T47D (cell line): ENCODE measurements at places on chromosomes 4 and X.

- no peak for DNase-seq
These were observed 34.0 kb upstream of the JADE1 start for GRCh38 chr4:128775477-128775876.

DNA sequence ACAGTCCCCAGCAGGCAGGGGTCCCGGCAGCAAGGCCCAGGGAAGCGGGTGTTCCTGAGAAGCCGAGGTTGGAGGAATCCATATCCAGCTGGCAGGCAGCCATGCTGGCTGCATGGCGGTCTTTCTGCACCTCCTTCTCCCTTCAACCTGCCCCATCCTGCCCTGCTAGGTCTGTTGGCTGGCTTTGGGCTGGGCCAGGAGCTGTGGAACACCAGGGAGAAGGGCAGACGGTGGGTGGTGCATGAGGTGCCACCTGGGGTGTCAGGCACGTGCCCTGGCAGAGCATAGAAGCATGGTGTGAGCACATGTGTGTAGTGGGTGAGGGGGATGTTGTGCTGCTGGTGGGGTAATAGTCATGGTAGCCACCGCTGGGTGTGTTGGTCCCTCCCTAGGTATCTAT is 150.1 kb downstream of the PJA1 start:
- DNase-seq: no peak

GRCh38 chrX:40933706-40934425 is 151.4 kb upstream of the USP9X start:
- DNase-seq: no peak

- no peak for DNase-seq
These were observed 126.8 kb downstream of the PAPSS1 start for GRCh38 chr4:107593230-107593629.

DNA sequence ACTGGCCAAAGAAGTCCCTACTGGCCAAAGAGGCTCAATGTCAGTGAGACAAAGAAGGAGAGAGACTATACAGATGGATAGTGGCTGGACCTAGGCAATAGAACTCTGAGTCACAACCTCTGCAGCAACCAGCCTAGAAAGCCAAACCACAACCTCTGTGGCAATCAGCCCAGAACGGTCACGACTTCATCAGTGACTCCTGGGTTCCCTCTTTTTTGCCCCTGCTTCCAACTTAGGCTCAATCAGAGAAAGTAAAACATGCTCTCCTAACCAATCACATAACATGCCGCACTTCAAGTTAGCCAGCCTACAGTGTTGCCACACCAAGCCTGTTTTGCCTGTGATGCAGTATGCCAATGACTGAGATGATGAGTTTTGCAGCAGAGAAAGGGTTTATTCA is 203.4 kb downstream of the ANAPC10 start:
- DNase-seq: no peak

- peak; percentile 78 for DNase-seq
These were observed 104.0 kb downstream of the PHEX start for GRCh38 chrX:22135994-22136684.

GRCh38 chrX:130330146-130330545 is 9.6 kb upstream of the SLC25A14 start:
- DNase-seq: peak; percentile 78

DNA sequence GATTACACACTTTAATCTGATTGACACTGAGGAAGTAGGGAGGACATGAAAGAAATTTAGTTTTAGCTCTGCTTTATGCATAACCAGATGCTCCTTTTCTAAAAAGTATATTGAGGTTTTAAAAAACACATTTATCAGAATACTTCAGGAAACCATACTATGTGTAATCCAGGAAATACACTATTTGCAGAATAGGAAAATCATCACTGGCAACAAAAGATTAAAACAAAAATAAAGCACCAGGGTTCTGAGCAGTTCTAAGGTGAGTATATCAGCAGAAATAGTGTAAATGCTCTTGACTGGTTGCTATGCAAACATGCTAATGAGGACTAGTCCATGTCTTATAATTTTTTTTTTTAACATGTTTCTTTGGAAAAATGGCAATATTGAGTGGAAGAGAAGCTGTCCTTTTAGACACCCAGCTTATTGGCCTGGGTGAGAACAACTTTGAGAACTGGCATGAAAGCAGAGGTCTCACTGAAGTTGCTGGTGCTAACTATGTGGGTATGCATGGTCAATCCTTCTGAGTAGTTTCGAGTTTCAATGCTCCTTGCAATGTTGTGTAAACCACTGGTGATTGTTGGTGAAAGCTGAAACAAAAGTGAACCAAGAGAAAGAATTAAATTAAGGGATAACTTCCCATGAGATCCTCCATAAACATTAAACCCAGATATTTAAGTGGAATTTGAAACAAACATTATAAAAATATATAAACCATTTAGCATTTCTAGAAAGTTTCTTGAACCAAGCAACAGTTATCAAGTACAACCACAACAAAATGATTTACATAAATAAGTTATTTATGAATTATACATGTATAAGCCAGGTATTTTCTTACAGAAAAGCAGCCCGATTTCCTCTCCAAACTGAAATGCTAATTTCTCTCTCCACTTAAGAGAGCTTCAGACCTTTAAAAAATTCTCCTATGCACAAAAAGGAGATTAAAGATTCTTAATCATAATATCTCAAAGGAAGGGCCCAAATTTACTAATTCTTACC is 20.4 kb upstream of the SCD5 start:
- DNase-seq: no peak

GRCh38 chr4:2792711-2793585 is at the start of gene SH3BP2:
TSS of gene SH3BP2 (plus strand) at chr4:2793085. CDS start at chr4:2820618, 27,533 bp downstream.
- DNase-seq: peak; percentile 74
